GM06990 (cell line): ENCODE measurements at places on chromosomes 3 and 15.

DNA sequence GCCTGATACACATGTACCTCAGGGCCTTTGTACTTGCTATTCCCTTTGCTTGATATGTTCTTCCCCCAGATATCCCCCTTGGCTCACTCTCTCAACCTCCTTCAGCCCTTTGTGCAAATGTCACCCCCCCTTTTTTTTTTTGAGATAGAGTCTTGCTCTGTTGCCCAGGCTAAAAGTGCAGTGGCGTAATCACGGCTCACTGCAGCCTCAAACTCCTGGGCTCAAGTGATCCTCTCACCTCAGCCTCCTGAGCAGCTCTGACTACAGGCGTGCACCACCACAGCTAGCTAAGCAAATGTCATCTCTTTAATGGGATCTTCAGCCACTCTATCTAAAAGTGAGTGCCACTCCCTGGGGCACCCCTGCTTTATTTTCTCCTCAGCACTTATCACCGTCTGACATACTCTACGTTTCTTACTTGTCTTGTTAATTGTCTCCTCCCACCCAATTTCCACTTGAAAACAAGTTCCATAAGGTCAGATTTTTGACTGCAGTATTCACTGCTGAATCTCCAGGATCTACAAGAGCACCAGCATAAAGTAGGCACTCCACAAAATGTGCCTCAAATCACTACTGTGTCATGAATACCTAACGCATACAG lies 14.6 kb downstream of the IP6K2 start:
- no peak for DNase-seq

- no peak for DNase-seq
Observed at GRCh38 chr3:43161684-43162229, 55.9 kb upstream of the POMGNT2 start.

DNA sequence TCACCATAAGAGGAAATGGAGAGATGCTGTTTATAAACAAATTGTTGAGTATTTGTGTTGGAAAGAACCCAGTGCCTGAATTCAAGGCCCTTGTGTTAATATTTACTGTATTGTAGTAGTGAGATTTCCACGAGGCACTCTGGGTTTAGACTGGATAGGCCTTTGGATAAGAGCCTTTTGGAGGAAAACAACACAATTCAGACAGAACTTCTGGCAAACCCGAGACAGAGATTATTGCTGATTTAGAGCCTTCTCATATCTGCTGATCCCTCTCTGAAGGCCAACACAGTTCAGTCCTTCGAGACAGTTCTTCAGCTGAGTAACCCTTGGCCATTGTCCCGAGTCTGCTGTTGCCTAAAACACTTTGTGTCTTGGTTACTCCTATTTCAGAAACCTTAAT lies 55.7 kb downstream of the LMCD1 start:
- DNase-seq: no peak

GRCh38 chr3:9976721-9977709 lies 9.6 kb downstream of the EMC3 start:
- DNase-seq: no peak

DNA sequence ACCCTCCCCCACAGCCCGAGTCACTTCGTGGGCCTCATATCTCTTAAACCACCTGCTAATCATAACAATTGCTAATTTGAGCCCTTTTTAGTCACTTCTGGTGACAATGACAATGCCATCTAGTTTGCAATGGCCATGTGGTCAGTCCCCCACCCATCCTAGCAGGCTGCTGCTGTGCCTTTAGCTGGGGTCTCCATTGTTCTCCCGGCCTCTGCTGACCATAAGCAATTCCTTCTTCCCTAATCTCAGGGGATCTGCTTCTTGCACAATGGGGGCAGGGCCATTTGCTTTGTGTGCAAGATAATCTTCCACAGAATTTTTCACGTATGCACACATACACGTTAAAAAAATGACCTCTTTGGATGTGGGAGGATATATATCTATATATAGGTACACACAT lies 406.1 kb upstream of the ONECUT1 start:
- DNase-seq: no peak

GRCh38 chr3:15601399-15602145 lies at the start of the genes BTD and HACL1:
TSS of gene BTD (plus strand) at chr3:15601745. CDS start at chr3:15635440, 33,695 bp downstream.
TSS of gene HACL1 (minus strand) at chr3:15601569. CDS start at chr3:15601463, 106 bp downstream.
- peak; percentile 99 for DNase-seq

DNA sequence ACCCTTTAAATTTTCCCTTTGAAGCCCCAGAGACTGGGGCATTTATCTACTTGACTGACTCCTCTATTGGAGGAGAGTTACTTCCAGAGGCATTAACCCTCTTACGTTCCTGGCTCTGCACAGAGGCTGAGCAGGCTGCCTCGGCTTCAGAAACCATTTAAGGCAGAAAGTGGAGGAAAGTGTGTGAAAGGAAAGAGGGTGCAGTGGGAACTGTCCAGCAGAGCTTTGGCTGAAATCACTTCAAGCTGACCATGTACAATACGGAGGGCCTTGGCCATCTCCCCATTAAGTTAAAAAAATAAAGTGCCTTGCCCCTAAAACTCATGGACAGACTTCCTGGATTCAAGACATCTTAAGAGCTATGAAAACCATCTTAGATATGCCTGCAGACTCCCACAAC lies 238.7 kb downstream of the SV2B start:
- DNase-seq: no peak

DNA sequence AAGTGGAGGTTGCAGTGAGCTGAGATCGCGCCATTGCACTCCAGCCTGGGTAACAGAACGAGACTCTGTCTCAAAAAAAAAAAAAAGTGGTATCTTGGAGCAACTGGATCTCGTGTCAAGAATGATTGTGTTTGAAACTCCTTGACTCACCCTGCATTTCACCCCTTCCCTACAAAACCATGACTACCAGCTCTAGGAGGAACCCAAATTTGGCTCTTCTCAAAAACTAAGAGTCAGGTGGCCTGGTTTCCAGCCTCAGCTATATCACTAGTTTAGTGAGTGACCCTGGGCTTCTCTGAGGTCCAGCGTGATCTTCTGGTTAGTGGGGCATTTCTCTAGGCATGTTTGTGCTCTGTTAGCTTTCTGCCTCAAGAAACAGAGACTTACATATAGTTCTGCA lies 222.1 kb downstream of the FAM43A start:
- no peak for DNase-seq

GRCh38 chr3:54341811-54342210 lies 219.5 kb downstream of the CACNA2D3 start:
- no peak for DNase-seq

GRCh38 chr15:81547521-81548132 lies 173.6 kb upstream of the TMC3 start:
- no peak for DNase-seq

DNA sequence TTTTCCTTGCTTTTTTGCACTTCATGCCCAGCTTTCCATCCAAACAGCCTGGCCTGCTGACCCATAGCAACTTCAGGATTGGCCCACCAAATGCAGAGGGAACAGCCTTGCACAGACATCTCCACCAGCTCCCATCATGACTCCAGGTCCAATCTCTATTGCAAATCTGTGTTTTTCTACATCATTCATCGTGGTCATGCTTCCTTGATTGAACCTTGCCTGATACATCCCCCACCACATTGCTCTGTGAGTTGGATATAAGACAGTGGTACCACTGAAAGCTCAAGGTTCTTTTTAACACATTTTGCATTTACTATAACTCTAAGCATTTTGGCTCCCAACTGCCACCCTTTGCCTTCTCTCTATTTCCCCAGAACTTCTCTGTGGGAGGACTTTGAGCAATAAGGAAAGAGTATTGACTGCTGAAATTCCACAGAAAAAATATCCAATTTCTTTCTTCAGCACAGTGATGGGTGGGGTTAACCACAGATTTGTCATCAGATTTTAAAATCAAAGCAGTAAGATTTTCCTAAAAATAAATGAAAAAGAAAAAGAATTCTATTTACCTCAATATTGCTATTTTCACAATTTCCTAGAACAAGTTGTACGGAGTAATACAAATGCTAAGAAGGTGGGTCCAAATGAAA lies 114.6 kb upstream of the GALNT15 start:
- DNase-seq: no peak

DNA sequence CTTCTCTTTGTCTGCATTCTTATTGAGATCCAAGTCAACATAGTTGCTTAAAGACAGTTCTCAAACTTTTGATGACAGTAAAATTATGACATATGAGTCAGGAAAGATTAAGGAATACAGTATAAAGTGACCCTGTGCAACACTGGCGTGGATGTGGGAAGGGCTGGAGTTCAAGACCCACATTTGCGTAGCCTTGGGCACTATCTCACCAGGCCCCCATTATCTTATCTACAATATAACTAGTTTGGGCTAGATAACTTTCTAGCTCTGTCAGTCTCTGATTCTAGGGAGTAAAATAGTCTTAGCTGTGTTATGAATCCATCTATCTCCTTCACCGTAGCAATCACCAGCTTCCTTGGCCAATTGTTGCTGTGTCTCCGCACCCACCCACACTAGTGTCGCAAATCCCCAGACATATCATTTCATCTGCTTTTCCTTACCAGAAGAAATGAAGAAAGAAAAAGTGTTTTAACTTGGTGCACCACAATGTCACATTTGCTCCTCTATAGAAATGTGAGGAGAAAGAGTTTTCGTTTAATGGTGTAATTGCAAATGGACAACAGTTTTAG lies 14.9 kb upstream of the TM4SF4 start:
- DNase-seq: no peak

DNA sequence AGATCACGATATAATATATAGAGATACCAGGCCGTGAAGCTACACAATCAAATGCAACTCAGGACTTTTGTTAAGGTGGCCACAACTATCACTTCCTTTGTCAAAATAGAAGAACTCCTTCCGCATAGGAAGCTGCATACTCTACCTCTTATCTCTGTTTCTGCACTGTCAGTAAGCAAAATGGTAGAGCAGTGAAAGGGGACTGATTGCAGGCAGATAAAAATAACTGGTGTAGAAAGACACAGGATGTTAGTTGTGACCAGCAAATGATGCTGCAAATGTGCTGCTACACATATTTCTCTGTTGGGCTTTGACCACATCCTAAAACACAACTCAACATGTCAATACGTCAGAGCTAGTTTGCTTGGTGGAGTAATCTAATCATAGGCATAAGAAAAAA lies 16.3 kb upstream of the TRAT1 start:
- no peak for DNase-seq

DNA sequence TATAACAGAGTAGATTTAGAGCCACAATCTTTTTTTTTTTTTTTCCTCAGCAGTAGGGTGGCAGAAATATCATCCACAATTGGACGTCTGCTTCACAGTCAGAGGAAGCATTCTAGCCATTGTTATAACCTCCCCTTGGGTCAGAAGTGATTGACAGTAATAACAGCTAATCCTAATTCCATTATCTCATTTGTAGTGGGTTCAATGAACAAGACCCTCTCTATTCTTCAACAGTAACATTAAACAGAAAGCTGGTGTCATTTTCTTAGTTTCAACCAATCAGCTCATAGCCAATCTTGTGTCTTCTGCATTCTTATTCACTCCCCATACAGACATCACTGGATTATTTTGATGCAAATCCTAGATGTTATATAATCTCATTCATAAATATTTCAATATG lies 44.6 kb downstream of the QTRT2 start:
- DNase-seq: no peak

- no peak for DNase-seq
Observed at GRCh38 chr3:115099986-115100571, 47.0 kb downstream of the ZBTB20 start.

- no peak for DNase-seq
Observed at GRCh38 chr3:130779486-130779885, 32.9 kb upstream of the PIK3R4 start.

DNA sequence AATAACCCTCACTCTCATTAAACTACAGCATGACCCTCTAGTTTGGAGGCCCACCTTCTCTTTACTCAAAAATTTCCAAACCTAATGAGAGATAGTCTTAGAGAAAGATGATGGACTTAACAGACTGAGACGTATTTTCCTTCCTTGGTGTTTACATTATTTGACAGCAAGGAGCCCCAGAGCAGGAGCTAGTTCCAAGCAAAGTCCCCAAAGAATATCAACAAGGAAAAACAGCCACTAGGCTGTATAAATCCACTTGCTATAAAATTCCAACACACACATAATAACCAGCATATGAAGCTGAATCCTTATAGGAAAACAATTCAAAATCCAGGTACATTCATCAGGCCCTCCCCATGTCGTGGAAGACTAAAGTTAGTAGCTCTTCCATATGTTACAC lies 660.0 kb downstream of the FHIT start:
- DNase-seq: no peak

DNA sequence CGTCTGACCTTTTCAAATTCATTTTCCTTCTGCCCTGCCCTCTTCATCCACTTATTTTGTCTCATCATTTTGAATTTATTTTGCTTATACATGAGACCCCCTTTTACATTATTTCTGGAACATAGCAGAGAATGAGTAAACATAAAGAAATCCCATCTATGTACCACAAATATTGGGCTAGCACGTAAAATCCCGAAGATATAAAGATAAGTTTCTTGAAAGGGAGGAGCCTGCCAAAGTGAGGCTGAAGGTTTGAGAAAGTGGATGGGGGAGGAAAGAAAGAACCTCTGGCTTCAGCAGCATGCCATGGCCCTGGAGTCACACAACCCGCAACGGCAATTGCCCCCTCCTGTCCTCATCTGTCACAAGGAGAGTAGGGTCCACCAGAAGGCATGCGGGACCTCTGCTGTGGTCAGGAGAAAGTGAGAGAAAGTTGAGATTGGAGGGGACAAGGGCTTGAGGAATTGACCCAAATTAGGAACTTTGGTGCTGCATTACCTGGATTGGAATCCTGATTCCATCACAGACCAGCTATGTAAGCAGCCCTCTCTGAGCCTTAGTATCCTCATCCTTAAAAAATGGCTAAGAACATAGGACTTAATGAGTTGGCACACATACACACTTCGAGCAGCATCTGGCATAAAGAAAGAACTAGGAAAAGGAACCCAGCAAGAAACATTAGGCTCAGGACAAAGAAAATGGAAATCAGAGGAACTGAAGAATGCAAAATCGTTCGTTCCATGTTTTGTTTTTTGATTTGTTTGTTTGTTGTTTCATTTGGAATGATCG lies 53.7 kb upstream of the GYG1 start:
- DNase-seq: no peak

- DNase-seq: peak; percentile 80
Observed at GRCh38 chr3:57983734-57984518, 24.3 kb upstream of the FLNB start.

DNA sequence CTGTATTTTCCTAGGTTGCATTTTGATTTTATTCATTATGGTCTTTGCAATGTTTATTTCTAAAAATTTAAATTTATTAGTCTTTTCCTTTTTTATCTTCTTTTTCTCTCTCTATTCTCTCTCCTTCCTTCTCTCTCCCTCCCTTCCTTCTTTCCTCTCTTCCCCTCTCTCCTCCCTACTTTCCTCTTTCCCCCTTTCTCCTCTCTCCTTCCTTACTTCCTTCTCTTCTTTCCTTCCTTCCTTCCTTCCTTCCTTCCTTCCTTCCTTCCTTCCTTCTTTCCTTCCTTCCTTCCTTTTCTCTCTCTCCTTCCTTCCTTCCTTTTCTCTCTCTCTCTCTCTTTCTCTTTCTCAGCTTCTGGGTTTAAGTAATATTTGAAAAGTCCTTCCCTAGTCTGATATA lies 72.8 kb upstream of the RASGRF1 start:
- DNase-seq: no peak
